ENCODE measurements at places on chromosomes 11 and 22.

- no peak for DNase-seq
These were observed 41.1 kb downstream of the UBASH3B start for GRCh38 chr11:122696662-122697061.

DNA sequence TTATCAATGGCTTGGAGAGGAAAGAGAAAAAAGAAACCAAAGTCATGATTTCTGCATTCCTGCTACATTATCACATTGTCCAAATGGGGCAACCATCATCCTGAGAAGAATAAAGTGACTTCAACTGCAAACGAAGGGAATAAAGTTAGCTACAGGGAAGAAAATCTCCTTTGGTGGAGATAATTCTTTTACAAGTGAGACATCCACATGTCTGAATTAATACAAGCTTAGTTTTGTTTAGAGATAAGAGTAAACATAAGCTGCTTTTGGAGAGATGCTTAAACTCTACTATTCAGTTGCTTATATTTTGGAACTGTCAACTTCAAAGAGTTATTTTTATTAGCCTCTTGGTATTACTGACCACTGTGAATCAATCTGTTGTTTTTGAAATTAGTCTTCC, at the start of gene OR52L1:
TSS of gene OR52L1 (minus strand) at position 101 of the 400 bp plus-strand sequence. CDS start at position 46, 55 bp downstream.
- no peak for DNase-seq

DNA sequence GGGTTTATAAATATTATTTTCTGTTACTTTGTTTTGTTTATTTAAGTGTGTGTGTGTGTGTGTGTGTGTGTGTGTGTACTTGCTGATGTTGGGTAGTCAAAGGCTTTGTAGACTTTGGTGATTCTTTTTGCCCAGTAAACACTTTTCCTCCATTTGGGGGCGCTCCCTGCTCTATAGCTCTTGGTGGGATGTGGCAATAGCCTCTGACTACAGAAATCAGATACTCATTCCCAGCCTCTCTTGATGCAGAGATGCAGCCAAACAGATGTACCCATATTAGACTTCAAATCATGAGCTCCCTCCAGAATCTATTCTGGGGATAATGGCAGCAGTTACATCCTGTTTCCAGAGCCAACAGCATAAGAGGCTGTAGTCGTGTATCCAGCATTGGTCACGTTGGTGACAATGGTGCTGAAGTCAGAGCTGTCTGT, 33.4 kb upstream of the APOL5 start:
- DNase-seq = peak; percentile 17

DNA sequence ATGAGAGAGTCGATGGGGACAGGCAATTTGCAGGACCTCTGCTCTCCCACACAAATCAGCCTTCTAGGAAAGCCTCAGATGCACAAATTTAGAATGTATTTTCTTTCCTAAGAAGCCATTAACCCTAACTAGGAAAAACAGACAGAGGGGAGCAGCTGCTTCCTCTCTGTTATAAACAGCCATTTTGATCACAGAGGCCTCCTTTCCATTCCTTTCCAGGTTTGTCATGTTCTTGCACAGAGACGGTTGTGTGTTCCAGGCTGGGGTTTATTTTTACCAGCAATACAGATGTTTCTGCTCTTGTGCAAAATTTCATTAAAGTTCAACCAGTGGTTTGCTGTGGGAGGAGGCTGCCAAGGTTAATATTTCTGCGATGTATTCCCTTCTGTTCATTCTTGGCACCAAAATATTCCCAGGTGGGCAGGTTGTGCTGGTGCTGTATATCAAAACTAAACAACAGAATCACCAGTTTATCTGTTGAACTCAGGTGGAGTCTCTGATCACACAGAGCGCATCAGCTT, 90.2 kb downstream of the NAV2 start:
- DNase-seq = no peak

DNA sequence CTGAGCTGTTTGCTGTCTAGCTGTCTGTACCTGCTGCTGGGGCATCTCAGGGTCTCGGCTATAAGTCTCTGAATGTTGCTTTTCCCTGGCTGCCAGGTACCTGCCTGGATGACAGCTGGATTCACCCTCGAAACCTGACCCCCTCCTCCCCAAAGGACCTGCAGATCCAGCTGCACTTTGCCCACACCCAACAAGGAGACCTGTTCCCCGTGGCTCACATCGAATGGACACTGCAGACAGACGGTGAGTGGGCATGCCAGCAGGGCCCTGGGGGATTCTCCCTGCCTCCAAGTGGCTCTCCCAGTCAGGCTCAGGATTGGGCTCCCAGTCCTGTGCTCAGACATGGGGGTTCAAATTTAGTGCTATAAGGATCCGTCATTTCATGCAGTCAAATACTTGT, 12.9 kb downstream of the IL17RA start:
- DNase-seq = peak; percentile 74

- no peak for DNase-seq
These were observed 133.5 kb upstream of the CADM1 start for GRCh38 chr11:115637599-115638241.

DNA sequence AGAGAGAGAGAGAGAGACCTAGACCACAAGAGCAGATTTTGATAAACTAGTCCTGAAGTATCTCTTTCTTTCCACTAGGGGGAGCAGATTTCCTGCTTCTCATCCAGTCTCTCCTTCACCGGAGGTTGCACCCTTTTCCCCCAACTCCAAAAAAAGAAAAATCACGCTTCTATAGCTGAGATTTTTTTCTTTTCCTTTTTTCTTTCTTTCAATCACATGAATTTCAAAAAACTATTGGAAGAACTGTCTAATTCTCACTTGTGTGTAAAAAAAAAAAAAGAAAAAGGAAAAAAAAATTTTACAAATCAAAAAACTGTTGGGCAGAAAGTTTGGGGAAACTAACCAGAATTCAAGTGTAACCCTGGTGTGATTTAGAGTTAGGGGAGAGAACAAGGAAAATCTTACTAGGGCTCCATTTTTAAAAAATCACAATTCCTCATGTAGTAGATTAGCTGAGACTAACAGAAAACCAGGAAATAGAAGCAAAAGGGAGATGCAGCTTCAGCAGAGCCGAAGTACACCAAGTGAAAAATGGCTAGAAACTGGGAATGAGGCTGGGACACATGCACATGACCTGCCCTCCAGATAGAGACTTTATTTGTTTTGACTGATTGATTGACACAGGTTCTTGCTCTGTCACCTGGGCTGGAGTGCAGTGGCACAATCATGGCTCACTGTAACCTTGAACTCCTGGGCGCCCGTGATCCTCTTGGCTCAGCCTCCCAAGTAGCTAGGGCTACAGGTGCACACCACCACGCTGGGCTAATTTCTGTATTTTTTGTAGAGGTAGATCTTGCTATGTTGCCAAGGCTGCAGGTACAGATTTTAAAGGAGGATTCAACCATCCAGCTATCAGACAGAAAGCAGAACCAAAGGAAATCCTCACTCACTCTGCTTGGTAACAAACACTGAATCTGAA, 27.1 kb downstream of the SDHD start:
- no peak for DNase-seq

GRCh38 chr11:20854215-20854955, 185.0 kb downstream of the NELL1 start:
- no peak for DNase-seq

DNA sequence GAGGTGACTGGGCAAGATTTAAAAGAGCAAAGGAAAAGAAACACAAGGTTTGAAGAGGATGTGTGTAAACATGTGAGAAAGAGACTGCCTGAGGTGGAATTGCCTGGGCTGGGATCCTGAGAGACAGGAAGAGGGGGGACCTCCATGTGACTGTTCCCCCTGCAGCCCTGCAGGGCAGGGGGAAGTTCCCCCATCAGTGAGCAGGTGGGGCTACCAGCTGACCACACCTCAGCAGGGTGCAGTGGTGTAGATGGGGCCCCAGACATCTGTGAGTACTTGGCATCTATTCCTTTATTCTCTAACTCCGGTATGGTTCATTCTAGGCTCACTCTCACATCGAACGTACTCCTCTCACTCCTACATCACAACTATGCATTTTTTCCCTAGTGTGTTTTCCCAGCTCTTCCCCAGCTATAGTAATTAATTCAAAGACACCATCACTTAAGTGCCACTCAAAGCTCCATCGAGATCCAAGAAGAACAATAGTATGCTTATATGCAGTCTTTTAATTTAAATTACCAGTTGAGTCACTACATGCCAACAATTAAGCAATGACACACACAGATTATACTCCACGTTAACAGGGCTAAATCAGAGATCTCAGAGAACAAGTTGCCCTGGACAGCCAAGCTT, 42.7 kb downstream of the LGR4 start:
- no peak for DNase-seq

- no peak for DNase-seq
These were observed 637.8 kb upstream of the LUZP2 start for GRCh38 chr11:23859087-23859486.

DNA sequence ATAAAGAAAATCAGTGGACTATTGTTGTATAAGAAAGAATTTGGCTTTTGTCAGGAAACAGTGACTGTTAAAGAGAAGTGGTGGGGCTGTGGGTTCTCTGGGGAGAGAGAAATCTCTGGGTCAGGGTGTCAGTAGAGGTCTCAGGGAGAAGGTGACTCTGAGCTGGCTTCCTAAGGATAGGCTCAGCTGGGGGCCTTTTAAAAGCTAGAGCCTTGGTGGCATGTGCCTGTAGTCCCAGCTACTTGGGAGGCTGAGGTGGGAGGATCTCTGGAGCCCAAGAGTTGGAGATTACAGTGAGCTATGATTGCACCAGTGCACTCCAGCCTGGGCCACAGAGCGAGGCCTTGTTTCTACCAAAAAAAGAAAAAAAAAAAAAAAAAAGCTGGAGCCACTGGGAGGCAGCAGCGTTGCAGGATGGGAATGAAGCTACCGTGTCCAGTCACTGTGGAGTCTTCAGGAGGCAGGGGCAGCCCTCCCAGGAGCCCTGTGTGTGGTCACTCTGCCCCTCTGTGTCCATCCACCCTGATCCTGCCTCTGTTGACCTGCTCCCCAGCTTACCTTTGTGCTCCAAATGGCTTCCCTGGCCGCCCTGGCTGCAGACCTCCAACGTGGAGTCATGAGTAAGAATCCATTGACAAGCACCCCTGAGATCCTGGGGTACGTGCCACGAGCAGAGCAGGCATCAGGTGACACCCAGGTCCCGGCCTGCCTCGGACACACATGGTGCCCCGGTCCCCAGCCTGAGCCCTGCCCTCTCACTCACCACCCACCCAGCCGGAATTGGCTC, 5.4 kb upstream of the MIF start:
- DNase-seq = no peak

DNA sequence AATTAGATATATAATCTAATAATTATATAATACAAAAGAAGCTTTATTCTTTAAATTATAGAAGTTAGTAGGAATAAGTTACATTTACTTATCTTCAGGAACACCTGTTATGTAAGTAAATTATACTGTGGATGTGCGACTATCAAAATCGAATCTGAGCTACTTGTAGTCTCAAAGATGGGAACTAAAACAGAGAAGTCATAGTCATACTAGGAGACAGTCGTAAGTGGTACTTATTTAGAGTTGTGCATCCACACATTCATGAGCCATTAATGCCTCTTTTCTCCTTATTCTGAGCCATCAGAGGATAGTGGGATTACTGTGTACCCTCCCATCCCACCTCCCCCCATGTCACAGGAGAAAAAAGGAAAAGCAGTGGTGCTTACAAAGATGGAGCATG, 114.4 kb downstream of the CADM1 start:
- no peak for DNase-seq

DNA sequence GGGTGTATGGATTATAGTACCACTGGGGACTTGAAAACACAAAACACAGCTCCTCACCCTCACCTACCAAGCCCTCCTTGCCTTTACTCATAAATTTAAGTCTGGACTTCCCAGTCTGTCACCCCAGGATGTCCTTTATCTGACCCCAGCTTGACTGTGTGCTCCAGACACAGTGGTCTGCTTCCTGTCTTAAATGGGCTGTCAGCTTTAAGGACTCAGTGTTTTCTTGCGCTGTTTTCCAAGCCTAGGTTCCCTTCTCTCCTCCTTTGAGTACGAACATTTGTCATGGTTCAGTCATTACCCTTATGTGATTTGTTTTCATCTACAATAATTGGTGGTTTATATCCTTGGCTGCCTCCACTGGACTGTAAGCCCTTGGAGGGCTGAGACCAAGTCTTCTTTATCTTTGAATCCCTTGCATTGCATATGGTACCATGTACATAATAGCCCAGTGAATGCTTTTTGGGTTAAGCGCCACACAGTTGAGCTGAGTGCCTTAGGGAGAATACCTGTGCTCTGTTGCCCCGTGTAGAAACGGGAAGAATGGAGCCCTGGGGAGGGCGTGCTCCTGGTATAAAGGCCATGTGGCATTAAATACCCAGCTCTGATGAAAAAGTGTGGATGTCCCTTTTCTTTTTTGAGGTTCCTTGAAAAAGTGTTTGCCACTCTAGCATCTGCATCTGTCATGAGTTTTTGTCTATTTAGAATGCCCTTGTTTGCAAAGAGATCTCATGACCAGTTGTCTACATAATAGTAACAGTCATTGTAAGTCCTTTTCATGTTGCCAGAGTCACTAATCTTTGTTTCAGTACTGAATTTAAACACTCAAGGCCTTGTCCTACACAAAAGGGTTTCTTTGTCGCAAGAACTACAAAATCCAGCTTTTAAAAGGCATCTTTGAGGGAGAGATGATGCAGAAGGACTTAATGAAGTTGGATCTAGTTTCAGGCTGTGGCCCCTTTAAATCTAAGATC, 14.0 kb downstream of the PANX1 start:
- no peak for DNase-seq

DNA sequence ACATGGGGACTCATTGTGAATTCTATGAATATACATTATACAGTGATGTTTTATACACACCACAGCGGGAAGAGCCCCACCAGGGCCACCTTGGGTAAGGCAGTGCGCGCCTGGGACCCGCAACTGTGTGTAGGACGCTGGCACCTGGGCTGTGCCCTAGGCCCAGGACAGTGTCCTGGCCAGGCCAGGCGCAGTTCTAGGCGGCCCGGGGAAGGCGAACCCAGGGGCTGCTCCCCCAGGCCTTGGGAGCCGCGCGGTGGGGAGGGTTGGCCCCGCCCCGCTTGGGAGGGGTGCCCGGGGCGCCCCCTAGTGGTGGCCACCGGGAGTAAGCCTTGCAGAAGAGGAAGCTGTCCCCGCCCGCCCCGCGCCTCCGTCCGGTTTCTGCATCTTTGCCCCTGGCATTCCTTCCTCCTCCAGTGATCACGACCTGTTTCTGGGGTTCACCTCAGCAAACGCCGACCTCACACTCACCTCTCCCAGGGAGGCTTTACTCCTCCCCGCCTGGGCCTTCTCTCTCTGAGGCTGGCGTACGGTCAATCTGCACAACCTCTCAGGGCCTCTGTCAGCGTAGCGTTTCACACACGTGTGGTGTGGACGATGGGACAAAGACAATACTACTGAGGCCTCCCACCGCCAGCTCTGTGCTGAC, 9.5 kb upstream of the EHD1 start:
- peak; percentile 76 for DNase-seq

GRCh38 chr11:107706531-107706930, 5.3 kb downstream of the SLN start:
- no peak for DNase-seq

- no peak for DNase-seq
These were observed 1288.6 kb upstream of the CNTN5 start for GRCh38 chr11:97732011-97732632.

GRCh38 chr11:65854852-65855837, 2.8 kb downstream of the CFL1 start:
- DNase-seq = no peak

- no peak for DNase-seq
These were observed 121.1 kb downstream of the NTM start for GRCh38 chr11:131491503-131491902.
